Cerebellum (tissue), 4 donors: ENCODE measurements at places on chromosomes 1 and 21. TPM values are rescaled to one million over a fixed set of nuclear protein-coding genes. Genes with fewer than 3 reads are reported as not detected.

GRCh38 chr1:42173155-42173933, 8.8 kb upstream of the GUCA2A start:
- peak; percentile 77 for DNase-seq

DNA sequence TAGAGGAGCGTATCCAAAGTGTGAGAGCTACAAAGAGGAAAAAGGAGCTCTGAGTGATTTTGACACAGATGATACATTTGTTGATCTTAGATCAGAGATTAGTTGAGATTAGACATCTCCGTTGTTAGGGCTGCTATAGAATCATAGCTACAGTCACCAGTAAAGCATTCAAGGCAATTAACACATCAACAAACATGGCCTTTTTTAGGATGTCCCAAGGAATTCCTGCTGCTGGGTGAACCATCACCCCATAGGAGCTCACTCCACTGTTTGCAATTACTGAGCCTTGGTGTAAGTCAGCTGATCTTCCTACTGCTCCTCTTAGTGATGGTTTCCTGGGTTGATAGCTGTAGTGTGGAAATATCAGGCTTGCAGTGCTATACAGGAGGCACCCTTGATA, 6.7 kb upstream of the RSRP1 start:
- no peak for DNase-seq

DNA sequence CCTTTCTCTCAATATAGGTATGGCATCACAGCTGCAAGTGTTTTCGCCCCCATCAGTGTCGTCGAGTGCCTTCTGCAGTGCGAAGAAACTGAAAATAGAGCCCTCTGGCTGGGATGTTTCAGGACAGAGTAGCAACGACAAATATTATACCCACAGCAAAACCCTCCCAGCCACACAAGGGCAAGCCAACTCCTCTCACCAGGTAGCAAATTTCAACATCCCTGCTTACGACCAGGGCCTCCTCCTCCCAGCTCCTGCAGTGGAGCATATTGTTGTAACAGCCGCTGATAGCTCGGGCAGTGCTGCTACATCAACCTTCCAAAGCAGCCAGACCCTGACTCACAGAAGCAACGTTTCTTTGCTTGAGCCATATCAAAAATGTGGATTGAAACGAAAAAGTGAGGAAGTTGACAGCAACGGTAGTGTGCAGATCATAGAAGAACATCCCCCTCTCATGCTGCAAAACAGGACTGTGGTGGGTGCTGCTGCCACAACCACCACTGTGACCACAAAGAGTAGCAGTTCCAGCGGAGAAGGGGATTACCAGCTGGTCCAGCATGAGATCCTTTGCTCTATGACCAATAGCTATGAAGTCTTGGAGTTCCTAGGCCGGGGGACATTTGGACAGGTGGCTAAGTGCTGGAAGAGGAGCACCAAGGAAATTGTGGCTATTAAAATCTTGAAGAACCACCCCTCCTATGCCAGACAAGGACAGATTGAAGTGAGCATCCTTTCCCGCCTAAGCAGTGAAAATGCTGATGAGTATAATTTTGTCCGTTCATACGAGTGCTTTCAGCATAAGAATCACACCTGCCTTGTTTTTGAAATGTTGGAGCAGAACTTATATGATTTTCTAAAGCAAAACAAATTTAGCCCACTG, 11.5 kb downstream of the HIPK1 start:
- DNase-seq, result peak; percentile 60

DNA sequence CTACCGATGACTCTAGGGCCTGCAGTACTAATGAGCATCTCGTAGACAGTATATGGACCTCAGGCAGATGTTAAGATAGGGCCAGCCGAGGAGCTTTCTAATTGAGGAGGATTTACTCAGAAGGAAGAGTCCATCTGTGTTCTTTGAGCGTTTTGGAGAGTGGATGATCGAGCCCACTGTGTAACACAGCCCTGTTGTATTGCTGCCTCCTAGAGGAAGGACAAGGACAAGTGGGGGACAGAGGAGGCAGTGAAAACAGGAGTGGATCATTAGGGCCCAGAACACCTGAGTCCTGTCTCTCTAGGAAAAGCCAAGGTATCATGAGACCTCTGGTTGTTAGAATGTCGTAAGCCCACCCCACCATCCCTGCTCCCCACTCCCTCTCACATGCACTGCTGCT, 62.9 kb downstream of the TBX19 start:
- no peak for DNase-seq

DNA sequence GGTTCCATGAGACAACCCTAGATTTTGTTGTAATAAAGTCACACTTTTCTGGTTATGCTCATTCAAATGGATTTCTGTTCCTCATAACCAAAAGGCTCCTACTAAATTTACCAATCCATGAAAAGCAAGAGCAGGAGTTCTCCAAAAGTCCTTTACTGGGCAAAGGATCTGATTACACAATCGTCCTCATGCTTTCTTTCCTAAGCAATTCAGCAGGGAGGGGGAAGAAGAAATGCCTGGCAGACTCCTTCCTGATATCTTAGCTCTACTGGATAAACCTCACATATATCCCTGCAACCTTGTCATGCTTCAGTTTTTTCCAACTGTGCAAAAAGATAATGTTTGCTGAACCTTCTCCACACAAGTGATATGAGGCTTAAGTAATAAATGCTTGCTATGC, 67.6 kb upstream of the GUCA2B start:
- no peak for DNase-seq

DNA sequence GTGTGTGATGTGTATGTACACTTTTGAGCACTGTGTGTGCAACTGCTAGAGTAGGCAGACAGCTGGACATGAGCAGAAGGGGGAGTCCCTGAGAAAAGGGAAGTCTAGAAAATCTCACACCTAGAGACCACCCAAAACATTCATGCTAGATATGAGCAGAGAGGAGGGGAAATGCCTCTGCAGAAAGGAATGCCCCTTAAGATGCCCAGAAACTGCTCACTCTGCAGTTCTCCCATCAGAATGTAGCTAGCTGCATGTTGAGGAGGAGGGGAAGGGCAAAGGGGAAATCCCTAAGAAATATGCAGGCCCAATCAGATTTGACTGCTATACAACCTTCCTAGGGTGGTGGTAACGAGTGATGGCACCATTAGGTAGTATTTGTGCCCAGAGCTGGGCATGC, 31.8 kb upstream of the MAGOH start:
- no peak for DNase-seq

DNA sequence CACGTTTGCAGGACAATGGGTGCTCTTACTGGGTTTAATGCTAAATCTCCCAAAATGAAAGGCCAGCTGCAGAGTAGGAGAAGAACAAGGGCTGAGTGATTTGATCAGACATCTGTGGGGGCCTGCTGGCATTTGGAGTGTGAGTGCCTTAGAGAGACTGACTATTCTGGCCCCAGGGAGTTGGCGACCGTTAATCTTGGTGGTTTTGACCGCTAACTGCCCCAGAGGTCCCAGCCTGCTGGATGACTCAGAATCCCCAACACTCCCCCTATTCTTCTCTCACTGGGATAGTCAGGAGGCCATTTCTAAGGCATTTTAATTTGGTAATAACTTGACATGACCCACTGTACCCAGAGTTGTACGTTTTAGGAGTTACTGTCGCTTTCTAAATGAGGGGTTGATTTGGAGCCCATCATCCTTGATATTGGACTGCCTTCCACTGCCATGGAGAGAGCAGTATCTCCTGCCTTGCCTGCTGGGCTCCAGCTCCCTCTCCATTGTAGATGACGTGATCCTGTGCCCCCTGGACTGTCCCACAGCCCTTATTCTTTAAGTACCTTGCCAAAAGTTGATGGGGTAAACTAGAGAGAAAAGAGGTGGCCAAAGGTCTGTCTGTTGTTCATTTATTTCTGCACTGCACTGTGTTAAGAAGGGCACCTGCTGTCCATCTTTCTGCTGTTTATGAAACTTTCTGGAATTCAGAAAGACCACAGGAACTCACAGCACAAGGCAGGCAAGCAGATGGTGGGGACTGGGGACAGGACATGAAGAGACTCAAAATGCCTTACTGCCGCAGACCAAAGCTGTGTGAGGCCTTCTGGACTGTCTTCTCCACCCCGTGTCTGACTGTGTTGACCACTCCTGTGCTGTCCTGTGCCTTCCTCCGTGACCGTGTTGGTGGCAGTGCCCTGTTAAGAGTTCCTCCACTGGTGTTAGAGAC, 98.2 kb upstream of the ARTN start:
- DNase-seq, result no peak

DNA sequence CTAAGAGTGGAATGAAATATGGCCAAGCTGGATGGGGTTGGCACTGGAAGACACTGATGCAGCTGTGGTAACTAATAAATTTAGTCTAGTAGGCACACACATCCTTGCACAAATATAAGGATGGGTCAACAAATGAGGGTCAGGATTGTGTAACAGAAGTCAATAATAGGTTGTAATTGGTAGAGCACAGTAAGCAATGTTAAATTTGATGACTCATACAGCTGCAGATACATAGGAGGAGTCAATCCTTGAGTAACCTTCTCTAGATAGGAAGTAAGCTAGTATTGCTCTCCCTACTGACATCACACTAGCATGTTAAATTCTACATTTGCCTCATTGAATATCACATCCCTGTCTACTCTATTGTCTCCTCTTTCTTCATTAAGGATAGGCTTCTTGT, 332.1 kb downstream of the PTPRC start:
- DNase-seq, result no peak

DNA sequence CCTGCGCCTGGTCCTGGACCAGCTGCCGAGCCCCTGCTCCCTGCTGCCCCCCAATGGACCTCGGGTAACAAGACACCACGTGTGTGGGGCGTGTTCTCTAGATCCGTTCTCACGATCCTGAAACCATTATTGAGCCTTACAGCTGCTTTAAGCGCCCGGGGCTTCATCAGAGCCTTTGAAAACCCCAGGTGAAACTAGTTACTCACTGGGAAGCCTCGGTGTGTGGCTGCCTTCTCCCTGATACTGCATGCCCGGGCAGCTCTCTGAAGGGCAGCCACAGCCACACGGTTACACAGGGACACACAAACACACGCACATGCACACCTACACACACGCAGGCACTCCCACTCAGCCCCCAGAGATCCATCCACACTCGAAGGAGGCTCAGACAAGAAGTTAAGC, 5.3 kb downstream of the HES2 start:
- DNase-seq, result peak; percentile 36

GRCh38 chr1:245046769-245047168, 108.0 kb upstream of the KIF26B start:
- DNase-seq, result peak; percentile 70

DNA sequence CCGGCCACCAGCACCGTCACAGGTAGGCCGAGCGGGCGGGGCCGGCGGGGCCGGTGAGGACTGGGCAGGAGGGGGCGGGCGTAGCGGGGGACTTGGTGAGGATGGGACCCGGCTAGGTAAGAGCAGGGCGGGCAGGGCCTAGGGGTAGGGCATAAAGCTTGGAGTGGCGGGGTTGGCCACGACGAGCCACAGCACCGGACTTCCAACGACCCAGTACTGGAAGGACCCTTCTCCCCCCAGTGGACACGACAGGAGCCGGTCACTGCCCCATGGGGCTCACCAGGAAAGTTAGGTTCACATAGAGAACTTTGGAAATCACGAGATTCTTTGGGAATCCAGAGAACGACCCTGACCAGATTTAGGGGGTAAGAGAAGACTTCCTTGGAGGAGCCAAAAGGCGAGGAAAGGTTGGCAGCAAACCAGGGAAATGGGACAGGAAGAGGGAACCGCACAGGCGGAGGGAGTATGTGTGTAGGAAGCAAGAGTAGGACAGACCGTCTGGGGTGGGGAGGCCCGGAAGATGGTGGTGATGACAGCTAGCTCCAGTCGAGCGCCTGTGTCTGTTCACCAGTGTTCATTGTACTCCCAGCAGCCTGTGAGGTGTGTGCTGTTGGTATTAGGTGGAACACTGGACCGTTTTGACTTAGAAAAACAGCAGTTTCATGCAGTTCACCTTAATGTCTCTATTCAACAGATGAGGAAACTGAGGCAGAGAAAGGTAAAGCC, 20.4 kb downstream of the ZNF362 start:
- no peak for DNase-seq

DNA sequence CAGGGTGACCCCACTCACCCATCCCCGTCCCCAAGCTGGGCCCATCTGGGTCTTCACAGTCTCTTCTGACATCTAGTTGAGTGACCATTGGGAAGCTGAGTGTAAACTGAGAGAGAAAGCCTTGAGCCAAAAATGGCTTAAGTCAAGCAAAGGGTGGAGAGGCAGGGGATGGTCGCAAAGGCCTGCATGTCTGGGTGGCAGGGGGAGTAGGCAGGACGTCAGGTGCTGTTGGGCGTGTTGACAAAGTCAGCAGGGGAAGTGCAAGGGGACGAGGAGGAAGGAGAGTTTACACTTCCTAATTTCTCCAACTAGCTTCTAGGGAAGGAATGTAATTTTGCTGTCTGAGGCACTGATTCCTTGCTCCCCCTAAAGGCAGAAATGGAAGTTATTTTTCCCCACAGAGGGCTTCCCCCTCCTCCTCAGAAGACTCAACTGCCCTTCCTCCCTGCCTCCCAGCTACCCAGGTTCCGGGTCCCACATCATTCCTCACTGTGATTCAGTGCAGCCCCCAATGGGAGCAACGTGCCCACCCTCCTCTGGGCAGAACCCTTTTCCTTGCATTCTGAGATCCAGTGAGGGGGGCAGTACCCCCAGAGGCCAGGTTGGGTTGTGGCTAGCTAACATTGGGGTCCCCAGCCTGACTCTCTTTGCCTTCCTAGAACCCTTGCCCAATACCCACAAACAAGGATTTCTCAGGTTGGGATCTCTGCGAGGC, 1.2 kb upstream of the ADORA1 start:
- peak; percentile 58 for DNase-seq

DNA sequence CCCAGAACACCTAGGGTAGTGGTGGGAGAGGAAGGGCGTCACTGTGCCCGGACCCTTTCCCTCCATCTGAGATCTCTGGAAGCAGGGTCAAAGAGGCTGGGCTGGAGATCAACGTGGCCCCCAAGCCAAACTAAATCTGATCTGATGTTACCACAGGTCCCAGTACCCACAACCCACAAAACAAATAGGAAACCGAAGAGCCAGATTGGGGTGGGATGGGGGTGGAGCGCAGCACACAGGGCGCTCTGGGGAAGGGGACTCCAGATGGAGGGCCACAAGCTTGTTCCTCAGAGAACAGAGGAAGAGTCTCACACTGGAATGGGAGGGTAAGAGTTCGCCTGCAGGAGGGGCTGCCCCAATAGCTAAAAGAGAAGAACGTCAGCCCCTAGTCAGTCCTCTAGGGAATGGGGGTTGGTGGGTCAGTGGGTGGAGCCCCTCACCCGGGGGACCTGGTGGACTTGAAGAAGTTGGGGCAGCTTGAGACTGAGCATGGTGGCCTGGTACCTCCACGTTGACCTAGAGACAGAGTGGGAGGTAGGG, 1.5 kb downstream of the PAQR6 start:
- DNase-seq, result no peak

GRCh38 chr1:63622849-63623566, 29.8 kb downstream of the PGM1 start:
- peak; percentile 40 for DNase-seq

- no peak for DNase-seq
These were observed 28.6 kb downstream of the FCRL2 start for GRCh38 chr1:157748262-157748817.

Gene AK5
- total RNA-seq, result 29.9 TPM

Gene TFB2M
- 9.8 TPM for total RNA-seq

Gene IL19
- not detected for total RNA-seq

Gene SLC44A3
- total RNA-seq, result 3.0 TPM

Gene LCE2D
- not detected for total RNA-seq

Gene PTPN14
- total RNA-seq, result 6.0 TPM

Gene ICOSLG
- total RNA-seq, result 0.91 TPM
